ENCODE measurements at places on chromosomes 2 and 18.

DNA sequence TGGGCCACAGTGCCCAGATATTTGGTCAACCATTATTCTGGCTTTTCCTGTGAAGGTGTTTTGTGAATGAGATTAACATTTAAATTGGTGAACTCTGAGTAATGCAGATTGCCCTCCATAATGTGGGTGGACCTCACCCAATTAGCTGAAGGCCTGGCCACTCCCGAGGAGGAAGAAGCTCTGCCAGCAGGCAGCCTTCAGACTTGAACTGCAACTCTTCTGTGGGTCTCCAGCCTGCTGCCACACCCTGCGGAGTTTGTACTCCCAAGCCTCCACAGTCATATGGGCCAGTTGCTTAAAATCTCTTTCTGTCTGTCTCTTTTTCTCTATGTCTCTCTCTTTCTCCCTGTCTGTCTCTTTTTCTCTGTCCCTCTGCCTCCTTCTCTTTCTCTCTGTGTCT is 262.7 kb downstream of the MYCN start:
- no peak for DNase-seq

DNA sequence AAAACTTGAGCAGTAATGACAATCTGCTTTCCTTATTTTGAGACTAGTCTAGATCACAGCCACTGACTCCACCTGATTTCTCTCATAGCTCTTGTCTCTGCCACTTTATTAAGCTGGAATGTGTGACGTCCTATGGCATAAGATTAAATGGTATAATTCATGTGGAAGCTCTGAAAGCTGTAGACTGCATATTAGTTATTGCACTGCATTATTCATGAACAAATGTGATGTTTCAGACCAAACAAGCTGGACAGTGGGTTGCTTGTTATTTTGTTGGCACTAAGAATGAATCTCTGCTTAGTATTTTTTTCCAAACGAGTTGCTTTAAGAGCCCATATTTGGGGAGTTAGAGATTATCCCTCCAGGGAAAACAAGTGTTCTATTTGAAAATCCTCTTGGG is 1218.5 kb downstream of the SUCLG1 start:
- DNase-seq, result no peak

DNA sequence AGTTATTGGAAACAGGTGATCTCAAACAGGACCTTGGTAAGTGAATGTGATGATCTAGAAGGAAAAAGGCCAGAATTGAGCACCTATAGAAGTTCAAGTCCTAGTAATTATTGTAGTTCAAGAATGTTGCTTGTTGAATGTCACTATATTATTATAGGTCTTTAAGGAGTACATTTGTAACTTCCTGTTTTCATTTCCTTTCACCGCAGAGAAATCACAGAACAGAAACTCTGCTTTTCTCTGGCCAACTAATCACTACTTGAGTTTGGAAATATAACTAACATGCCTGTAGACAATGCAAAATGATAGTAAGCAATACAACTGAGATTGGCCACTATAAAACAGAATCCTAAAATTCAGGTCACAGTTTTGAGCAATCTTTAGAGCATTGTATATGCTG is 61.8 kb upstream of the EFEMP1 start:
- DNase-seq, result no peak

- DNase-seq, result no peak
These were observed 82.9 kb upstream of the RAB12 start for GRCh38 chr18:8526332-8526731.

DNA sequence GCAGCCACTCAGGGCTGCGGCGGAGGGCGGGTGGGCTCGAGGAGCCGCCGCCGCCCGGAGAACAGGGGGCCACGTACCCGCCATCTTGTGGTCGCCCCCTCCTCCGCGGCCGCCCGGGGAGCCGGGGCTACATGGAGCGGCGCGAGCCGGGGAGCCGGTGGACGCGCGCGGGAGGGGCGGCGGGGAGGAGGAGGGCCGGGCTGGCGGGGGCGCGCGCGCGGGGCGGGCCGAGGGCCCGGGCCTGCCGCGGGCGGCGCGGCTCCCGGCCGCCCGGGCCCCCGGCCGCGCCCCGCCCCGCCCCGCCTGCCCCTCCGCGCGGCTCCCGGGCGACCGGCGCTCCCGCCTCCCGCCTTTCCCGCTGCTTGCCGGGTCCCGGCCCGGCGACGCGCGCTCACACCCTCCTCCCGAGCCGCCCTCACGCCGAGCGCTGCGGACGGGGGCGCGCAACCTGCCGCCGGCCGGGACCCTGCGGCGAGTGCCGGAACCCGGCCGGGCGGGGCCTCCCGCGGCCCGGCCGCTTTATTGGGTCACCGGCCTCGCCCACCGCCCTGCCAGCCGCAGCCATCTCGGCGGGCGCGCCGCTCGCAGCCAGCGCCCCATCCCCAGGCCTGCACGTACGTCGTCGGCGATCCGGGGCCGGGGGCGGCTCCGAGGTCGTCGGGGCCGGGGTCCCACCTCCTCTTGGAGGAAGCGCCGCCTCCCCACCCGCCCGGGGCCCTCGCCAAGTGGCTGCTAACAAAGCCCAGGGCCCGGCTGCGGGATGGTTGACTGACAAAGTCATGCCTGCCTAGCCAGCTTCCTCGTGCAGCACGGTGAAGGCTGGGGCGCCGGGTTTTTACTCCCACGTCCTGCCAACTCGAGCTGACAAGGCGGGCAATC is at the start of gene PPP4R1:
PPP4R1 (minus strand) TSS at position 159 of the 879 bp plus-strand sequence; CDS start at position 84, 75 bp downstream.
- DNase-seq, result peak; percentile 73

DNA sequence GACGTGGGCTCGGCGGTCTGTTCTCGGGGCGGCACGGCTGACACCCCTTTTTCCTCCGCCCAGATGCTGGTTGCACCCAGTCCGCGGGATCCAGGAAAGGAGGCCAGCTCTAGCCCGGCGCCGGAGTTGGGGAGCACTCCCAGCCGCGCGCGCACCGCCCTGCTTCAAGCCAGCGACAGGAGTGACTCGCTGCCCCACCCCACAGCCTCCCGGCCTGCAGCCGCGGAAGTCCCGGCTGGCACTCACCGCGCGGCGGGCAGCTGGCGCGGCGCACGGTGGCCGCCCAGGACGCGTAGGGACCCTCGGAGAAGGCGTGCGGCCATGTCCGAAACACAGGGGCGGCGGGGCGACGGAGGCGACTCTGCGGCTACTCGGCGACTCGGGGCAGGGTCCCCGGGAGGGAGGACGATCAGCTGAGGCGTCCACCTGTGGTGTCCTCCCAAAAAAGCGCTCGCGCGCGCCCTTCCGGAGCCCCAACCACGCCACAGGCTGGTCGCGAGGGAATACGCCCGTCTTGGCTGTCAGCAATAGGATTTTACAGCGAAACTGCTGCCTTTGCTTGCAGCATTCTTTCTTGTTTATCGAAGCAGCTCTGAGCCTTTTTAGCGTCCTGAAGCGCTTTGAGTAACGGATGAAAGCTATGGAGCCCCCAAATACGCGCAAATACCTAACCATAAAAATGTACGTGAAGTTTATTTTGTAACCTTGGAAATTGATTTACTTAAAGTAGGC is at the start of gene ACADL:
ACADL (minus strand) TSS at position 507 of the 732 bp plus-strand sequence; CDS start at position 323, 184 bp downstream.
- no peak for DNase-seq

GRCh38 chr18:31274931-31275330 is 43.0 kb upstream of the DSG1 start:
- DNase-seq, result no peak

- no peak for DNase-seq
These were observed 90.7 kb downstream of the MEIS1 start for GRCh38 chr2:66525606-66526005.

- DNase-seq, result no peak
These were observed 24.3 kb downstream of the NCOA1 start for GRCh38 chr2:24515335-24515734.

DNA sequence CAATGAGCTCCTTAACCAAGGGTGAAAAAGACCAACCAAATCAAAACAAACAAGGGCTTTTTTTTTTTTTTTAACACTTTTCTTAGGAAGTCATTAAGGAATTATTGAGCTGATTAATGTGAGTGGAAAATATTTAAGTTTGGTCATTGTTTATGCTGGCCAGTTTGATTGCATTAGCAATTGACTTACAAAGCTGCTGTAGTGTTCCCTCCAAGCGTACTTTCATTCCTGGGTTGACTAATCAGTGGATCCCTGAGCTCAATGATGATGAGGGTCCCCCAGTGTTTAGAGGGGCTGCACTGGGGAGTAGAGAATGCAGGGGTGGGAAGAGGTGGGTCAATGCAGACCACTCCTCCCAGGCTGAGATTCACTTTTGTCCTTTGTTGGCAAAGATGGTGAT is 119.3 kb downstream of the PRKCE start:
- no peak for DNase-seq

GRCh38 chr18:75205514-75206132 is 3.3 kb downstream of the PTGR3 start:
- no peak for DNase-seq

DNA sequence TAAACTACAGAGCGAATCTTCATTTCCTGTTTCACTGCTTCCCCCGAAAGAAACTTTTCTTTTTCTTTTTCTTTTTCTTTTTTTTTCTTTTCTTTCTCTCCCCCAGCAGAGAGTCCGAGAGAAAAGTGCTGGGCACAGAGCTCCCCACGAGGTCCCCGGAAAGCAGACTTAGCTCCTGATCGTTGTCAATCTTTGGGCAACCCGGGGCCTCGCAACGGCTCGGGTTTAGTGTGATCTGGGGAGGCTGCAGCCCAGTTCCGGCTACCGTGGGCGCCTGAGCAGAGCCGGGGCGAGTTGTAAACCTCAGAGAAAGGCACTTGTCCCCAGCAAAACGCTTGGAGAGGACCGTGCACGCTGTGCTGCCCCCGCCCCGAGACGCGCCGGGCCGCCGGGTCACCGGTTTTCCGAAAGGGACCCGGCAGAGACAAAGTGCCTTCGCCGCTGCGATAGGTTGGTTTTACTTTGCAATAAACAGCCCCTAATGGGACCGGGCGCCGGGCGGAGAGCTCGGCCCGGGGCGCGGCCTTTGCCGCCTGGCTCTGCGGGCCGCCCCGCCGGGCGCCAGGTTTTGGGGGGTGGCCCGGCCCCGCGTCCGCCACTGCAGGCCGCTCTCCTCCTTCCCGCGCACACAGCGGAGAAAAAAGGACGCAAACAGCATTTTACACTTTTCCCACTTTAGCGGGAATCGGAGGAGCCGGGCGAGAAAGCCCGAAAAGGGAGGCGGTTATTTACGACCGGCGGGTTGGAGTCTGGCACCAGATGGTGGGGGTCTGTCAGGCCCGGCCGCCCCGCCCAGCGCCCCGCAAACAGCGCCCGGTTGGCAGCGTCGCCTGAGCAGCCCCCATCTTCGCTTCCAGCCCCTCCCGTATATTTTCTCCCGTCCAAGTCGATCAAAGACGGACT is 136.0 kb downstream of the INSIG2 start:
- DNase-seq, result peak; percentile 34

DNA sequence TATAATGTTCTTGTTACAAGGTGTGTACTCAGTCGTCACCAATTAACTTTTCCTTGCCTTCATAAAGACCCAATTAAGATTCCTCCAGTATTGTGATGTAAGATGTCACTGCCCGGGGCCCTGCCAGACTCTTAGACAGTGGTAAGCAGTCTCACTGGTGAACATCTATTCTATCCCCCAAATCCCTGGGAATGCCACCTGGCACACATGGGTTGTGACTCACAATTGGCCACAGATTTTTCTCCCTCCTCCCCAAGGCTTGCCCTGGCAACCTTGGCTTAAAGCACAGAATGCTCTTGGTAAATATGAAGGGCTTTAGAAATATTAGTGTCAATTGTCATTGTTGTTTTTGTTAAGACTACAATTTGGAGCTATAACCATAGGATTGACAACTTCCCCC is 287.9 kb downstream of the ETAA1 start:
- no peak for DNase-seq

DNA sequence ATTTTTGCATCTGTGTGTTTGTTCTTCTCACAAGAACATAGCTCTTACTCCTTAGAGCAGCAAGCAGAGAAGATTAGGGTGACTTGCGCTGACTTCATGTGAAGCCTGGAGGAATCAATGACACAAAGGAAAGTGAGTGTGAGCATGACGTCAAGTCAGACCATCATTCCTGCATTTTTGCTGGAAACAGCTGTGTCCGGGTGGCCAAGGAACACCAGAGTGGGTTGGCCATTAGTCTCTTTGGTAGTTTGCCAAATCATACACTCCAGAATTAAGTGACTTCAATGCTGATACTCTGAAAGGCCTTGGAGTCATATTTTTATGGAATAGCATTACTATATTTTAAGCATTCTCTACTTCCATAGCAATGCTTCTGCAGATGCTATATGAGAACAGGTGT is 597.2 kb downstream of the DCDC2C start:
- DNase-seq, result no peak

DNA sequence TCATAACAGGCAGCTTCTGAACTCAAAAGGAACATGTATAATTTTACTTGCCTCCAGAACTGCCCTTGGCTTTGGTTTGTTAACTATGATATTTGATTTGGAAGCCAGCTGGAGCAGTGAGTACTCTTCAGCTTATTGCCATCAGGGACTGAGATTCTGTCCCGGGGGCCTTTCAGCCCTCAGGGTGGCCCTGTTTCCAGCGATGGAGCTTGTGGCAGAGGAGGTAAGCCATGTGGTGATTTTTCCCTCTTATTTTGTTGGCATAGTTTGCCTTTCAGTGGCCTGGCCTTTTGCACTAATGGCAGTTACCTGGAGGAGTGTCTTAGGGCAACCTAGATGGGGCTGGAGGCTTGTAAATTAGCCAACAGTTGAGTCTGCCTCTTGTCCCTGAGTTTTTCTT is 1955.0 kb upstream of the LRRTM1 start:
- no peak for DNase-seq

DNA sequence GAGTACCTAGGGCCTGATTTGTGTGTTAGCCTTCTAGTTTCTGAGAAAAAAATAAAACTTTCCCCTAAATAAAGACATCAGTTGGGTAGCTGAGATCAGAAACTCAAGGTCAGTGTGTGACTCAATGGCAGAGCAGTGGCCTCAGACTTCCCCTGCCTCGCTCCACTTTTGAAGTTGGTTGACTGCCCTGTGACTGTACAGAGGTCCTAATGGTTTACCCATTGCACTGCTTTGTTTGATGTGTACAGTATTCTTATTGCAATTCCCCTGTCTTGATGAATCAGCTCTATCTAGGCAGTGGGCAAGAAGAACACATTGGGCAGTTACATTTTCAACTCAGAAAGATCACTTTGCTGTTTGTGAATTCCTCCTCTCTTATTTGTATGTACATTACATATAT is 315.7 kb downstream of the KCNS3 start:
- DNase-seq, result no peak

GRCh38 chr2:165877565-165878550 is 75.7 kb downstream of the TTC21B start:
- DNase-seq, result peak; percentile 29
